NT2/D1 (cell line): ENCODE measurements at places on chromosomes 4 and X.

DNA sequence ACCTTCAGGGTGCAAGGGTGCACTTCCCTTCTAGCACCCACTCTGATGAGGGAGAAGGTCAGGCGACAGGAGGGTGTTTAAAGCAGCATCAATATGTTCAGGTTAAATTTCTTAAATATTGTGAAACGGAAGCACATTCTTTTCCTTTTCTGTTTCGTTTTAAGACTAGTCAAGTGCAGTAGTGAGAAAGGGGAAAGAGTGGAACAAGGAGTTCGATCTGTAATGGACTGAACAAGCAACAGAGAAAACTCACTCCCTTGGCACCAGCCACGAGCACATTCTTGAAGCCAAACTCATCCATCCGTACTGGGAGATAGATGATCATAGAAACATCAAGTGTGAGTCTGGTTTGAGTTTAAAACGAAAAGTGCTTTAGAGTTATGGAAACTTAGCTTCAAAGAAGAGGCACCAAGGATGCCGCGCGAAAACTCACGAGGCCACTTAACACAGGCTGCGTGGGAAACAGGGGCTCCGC, 815 bp downstream of the FAM53A start:
- no peak for DNase-seq

- DNase-seq: no peak
Measured at GRCh38 chr4:52659722-52660261, 691 bp upstream of the USP46 start.

DNA sequence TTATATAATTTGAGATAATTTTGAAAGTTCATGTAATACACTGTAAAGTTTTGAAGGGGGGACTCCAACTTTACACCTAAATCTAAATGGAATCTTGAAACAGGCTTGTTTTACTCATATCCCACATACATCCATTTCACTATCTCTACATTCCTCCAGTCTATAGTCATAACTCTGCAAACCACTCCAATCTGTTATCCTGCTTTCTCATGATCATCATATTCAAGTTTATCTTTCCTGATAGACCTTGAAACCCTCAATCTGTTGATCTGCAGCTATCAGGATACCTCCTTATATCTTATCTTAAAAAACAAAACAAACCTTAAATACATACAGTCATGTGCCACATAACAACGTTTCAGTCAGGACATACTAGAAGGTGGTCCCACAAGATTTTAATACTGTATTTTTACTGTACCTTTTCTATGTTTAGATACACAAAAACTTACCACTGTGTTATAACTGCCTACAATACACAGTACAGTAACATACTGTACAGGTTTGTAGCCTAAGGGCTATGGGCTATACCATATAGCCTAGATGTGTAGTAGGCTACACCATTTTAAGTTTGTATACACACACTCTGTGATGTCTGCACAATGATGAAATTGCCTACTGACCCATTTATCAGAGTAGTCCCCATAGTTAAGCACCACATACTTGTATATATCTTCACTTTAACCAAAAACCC, 14.0 kb downstream of the CHIC2 start:
- no peak for DNase-seq

DNA sequence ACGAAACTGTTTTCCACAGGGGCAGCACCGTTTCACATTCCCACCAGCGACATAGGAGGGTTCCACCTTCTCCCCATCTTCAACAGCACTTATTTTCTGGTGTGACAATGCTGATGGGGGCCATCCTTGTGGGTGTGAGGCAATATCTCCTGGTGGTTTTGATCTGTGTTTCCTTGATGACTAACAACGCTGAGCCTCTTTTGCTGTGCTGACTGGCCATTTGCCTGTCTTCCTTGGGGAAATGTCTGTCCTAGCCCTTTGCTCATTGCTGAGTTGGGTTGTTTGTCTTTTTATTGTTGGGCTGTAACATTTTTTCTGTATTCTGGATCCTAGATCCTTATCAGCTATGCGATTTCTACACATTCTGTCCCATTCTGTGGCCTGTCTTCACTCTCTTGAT, 33.7 kb downstream of the ATP2B3 start:
- no peak for DNase-seq

- DNase-seq: no peak
Measured at GRCh38 chr4:138110815-138111214, 131.3 kb downstream of the SLC7A11 start.

DNA sequence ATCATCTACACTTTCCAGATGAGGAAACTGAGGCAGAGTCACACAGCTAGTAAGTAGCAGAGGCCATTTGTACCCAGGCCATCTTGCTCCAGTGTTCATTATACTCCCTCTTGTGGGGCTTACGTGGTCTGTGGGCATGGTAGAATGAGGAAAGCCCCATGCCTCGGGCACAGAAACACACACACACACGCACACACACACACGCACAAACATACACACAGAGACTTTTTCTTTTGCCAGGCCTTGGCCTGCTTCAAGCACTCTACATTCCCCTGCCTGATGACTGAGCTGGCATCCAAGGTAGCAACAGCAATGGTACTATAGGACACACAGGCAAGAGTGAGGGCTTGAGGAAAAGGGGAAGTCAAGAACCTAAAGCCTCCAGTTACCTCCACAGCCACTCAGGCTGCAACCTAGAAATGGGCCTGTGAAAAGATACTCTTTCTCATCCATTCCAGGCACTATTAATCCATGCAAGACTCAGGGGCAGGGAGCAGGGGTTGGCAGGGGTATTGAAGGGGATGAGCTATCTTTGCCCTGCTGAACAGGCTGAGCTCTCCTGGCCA, 43.6 kb downstream of the STARD8 start:
- no peak for DNase-seq

DNA sequence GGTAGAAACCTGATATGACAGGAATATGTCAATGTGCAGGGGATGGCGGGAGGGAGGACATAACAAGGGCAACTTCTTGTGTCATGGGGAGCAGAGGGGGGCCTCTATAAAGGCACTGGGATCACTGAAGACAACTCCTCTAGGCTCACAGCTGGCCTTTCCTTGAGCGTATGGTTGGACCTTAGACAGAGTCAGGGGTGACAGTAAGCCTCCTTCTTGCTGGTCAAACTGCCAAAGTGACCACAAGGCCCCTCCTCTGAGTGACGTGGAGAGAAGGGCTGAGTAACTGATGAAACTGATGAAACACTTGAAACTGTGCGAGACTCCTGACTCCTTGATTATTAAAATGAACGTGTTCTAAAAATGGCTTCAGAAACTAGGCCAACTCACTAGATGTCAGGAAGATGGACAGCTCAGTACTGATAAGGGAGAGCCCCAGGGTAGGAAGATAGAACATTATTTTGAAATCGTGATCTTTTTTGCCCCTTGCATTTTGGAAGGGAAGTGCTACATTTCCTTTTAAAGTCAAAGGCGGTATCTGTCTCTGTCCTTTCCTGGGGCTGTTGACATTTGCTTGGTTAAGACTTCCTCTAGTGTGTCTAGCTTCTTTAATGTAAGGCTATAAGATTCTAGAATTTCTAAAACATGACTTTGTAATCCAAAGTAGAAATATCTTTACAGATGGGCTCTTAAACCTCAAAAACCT, 1.6 kb downstream of the RAB33A start:
- no peak for DNase-seq

- DNase-seq: no peak
Measured at GRCh38 chr4:181245326-181245725, 997.9 kb upstream of the TENM3 start.

DNA sequence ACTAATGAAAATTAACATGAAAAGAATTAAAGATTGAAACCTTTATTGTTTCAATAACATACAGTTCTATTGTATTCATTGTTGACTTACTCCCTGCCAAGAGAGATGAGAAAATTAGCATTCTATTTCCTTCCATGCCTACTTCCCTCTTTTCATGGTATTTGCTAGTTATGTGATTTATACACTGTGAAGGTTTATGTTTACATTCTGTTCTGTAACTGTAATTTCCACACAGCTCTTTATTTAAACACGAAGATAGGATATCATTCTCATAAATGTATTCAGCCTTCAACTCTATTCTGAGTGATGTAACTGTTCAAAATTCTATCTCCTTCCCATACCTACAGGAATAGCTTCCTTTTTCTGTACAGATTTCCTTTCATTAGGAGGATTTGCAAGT, 6.6 kb downstream of the CCDC110 start:
- no peak for DNase-seq

- DNase-seq: no peak
Measured at GRCh38 chr4:87633243-87633642, 16.8 kb upstream of the DMP1 start.
